GM04504 (cell line): ENCODE measurements at places on chromosomes 3 and 15.

DNA sequence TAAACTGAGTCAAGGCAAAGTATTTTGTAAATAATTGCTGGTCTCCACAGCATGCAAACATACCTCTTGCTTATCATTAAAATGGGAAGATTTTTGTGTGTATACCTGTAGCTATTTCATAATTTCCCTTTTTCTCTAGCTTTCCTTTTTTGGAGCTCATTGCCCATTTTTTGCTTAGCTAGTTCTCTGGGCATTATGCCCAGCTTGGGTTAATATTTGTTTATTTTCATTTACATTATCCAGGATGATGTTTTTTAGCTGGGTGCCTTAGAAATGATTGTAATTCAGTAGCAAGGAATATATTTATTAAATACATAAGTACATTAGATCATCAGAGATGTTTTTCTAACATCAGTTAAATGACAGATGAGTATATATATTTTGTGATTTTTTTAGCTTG lies 1271.7 kb upstream of the GBE1 start:
- no peak for DNase-seq

GRCh38 chr3:100850701-100851100 lies 141.4 kb downstream of the TFG start:
- DNase-seq, result no peak

DNA sequence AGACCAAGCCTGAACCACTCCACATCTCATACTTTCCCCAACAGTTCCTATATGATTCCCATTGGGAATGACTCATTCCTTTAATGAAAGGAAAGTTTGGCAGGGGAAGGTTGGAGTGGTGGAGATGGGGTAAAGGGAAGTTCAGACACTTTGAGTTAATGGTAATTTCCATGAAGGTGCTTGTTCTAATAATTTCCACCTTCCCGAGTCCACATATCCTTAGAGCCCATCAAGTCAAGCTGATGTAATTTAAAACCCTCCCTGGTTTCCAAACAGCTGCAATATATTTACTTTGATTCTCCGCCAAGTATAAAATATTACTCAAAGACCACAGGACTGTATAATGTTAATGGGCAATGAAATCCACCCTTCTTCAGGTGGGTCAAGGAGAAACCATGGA lies 95.0 kb upstream of the GALNT15 start:
- DNase-seq, result no peak

- no peak for DNase-seq
Measured at GRCh38 chr3:23368731-23369130, 165.6 kb downstream of the UBE2E2 start.

DNA sequence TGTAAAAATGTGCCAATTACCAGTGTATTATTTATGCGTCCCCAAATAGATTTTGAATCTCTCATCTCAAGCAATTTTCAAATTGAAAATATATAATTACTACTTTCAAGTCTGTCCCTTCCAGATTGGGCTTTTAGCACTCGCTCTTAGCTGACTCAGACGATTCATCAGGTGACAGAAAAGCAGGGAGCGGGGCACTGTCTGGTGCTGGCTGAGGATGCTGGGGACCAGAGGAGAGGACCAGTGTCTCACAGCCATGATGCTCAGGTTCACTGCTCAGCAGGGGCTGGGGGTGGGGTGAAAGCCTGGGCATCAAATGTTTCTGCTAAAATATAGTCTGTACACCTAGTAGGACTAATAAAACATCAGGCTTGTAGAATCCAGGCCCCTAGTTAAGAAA lies 199.9 kb downstream of the GABRG3 start:
- DNase-seq, result no peak

GRCh38 chr3:121735047-121735696 lies 14.4 kb downstream of the GOLGB1 start:
- DNase-seq, result no peak

DNA sequence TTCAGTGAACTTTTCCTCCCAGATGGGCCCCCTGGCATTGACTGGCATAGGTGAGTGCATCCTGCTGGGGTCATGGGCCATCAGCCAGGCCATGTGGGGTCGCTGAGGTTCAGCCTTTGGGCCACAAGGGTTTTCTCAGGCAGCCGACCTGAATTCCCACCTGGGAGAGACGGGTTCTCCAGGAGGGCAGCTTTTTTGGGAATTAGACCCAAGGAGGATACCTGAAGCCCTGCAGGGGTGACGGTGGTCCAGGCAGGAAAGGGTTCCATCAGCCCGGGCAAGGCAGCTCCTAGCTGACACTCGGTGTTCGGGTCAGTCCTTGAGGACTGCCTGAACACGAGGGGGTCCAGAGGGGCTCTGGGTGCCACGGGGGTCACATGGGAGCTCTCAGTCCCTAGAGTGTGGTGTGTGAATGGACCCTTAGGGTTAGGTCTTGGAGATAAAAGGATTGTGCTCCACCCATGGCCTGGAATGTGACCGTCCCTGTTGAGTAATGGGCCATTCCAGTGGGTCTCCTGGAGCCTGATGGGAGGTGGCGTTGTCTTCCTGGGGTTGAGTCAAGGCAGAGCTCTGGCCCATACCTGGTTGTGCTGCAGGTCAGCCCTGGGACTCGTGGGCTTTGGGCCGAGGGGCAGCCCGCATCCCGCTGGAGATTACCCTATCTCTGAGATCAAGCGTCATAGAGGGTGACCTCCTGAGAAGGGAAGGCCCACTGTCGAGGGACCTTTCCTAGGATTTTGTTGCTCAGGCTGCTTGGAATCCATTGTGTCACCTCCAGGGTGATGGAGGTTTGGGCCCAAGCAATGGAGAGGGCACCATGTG lies 192.8 kb downstream of the UBE3A start:
- DNase-seq, result no peak

DNA sequence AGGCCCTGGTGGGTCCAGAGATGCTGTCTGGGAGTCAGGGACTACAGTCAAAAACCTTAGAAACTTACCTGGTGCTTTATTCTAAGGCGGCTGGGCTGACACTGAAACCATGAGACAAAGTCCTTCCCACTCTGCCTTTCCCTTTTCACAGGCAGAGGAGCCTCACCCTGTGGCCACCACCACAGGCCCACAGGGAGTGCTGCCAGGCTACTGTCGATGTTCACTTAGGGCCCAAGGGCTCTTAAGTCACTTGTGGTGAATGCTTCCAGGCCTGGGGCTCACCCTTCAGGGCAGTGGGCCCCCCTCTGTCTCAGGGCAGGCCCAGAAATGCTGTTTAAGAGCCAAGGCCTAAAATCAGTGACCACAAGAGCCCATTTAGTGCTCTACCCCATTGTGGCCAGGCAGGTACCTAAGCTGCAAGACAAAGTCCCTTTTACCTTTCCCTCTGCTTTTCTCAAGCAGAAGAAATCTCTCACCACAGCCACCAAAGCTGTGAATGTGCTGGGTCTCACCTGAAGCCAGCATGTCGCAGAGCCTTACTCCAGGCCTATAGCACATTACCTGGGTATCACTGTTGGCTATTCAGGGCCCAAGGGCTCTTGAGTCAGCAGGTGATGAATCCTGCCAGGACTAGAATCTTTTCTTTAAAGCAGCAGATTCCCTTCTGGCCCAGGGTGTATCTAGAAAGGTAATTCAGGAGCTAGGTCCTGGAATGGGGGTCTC lies 39.5 kb upstream of the GOLGA6B start:
- DNase-seq, result no peak

GRCh38 chr3:86161493-86161892 lies 829.5 kb downstream of the VGLL3 start:
- no peak for DNase-seq

- DNase-seq, result no peak
Measured at GRCh38 chr3:153442799-153443487, 280.9 kb downstream of the RAP2B start.
